Activated CD8-positive, alpha-beta T cell treated with anti-CD3 and anti-CD28 coated beads for 36 hours (primary cell): ENCODE measurements at places on chromosomes 6 and 20. TPM values are rescaled to one million over a fixed set of nuclear protein-coding genes. Genes with fewer than 3 reads are reported as not detected.

The EEF1A2 gene
- total RNA-seq = 1.4 TPM

The NKX2-2 gene
- not detected for total RNA-seq

The SLC22A23 gene
- 0.16 TPM for total RNA-seq

The ZNF217 gene
- total RNA-seq = 51.8 TPM

The ANKRD6 gene
- 4.9 TPM for total RNA-seq

The DZANK1 gene
- total RNA-seq = 1.4 TPM

The ECT2L gene
- total RNA-seq = not detected

The ZSCAN16 gene
- total RNA-seq = 2.0 TPM

The RPL7L1 gene
- 135 TPM for total RNA-seq

The SLC2A4RG gene
- 38.5 TPM for total RNA-seq

The FOXA2 gene
- total RNA-seq = not detected

The PRSS16 gene
- 1.9 TPM for total RNA-seq

The HLA-DRB5 gene
- 4.9 TPM for total RNA-seq
